Thoracic aorta (tissue), 2 donors: ENCODE measurements at places on chromosomes 16 and 17. TPM values are rescaled to one million over a fixed set of nuclear protein-coding genes. Genes with fewer than 3 reads are reported as not detected.

GRCh38 chr16:56320811-56321558, 104.4 kb downstream of the AMFR start:
- no peak for DNase-seq

- DNase-seq: no peak
Observed at GRCh38 chr17:66375121-66375520, 72.7 kb downstream of the PRKCA start.

GRCh38 chr17:50807009-50807408, 28.4 kb upstream of the WFIKKN2 start:
- DNase-seq: no peak

The PRSS33 gene
- not detected for total RNA-seq

The COTL1 gene
- total RNA-seq: 46.8 TPM
